ENCODE measurements at places on chromosomes 5 and 9. TPM values are rescaled to one million over a fixed set of nuclear protein-coding genes. Genes with fewer than 3 reads are reported as not detected.

Gene PRUNE2
- 62.4 TPM for total RNA-seq

Gene TAF11L12
- not detected for total RNA-seq

Gene ACTBL2
- total RNA-seq: not detected

GRCh38 chr5:321230-321725, at the start of gene AHRR:
TSS of gene AHRR (plus strand) at chr5:321714. CDS start at chr5:343903, 22,189 bp downstream.
- peak; percentile 83 for DNase-seq

GRCh38 chr5:35458824-35459207, 158.8 kb upstream of the SPEF2 start:
- no peak for DNase-seq

- no peak for DNase-seq
These were observed 93.9 kb downstream of the GPBP1 start for GRCh38 chr5:57267805-57268204.

DNA sequence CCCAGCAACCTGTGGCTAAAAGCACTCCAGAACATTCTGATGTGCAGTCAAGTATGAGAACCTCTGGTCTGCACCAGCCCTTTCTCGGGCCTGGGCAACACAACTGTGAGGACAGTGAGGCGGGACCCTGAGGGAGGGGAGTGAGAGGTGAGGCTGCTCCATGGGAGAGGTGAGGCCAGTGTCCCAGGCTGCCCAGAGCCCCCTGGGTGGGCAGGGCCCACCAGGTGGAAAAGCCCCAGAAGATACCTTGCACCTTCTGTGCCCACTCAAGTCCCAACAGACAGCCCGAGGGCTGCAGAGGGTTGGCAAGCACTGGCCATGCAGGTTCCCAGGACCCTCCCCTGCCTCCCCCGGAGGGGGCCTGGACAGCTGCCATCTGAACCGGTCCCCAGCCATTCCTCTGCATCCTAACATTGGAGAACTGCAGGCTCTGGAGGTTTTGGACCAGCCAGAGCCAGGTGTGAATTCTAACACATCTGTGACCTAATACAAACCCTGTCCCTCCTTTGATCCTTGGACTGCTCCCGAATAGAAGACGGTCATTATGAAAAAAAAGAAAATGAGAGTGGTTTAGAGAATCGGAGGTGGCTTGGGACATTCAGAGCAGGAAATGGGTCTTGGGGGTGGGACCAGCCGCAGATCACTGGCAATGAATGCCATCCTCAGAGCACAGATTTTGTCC, 57.0 kb downstream of the DUSP1 start:
- DNase-seq: no peak

DNA sequence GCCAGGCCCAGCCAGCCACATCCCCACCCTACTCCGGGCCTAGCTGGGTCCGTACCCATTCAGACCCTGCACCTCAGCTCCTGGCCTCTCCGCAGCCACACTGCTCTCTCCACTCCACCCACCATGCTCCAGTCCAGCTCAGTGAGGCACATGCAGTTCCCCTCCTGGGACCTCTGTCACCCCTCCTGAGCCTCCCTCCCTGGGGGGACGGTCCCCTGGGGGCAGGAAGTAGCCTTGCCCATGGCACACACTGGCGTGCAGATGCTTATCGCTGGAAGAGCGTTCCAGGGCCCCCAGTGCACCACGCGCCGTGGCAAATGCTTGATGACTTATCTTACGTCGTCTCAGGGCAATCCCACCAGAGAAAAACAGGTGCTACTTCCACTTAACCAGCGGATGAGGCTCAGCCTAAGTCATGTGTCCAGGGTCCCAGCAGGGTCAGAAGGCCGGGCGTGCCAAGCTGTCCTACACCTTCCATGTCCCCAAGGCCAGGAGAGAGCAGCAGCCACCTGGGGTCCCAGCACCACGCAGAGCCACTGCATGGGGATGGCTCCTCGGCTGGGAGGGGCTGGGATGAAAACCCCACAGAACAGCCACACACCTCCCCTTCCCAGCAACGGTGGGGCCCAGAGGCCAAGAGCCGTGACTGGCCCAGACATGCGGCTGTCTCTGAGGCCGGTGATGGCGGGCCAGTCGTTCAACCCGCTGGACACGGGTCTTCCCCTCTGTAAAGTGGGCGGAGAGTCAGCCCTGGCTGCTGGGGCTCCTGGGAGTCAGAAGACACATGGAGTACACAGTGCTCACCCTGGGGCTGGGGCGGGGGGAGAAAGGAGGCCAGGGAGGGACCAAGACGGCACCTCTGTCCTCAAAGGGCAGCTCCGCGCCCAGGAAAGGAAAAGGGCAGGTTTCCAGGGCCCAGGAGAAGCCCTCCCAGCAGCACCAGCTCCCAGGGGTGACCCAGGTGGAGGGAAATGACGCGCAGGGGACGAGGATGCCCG, 2.6 kb upstream of the CCDC187 start:
- DNase-seq: no peak

- no peak for DNase-seq
These were observed 54.8 kb downstream of the FAM81B start for GRCh38 chr5:95445995-95446394.

DNA sequence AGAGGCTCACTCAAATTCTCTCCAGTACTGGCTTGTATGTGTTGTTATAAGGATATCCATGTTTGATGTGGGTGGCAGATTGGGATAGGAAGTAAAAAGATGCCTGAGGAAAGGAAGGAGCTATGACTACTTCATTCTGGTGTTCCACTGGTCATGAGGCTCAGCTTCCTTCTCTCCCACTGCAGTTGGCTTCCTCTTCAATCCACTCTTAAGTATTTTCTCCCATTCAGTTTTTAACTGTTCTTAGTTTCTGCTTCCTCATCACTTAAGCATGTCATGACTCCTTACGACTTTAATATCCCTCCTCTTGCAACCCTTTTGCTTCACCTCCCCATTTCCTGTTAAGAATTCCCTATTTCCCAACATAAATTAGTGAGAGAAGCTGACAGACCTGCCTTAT, 81.1 kb downstream of the PJA2 start:
- no peak for DNase-seq

- DNase-seq: no peak
These were observed 712.1 kb downstream of the CDH9 start for GRCh38 chr5:26326153-26326759.
